ENCODE measurements at places on chromosomes 13 and 19. TPM values are rescaled to one million over a fixed set of nuclear protein-coding genes. Genes with fewer than 3 reads are reported as not detected.

The THSD1 gene
- total RNA-seq = 16.0 TPM

- no peak for DNase-seq
These were observed 93.9 kb downstream of the COL4A2 start for GRCh38 chr13:110400786-110401533.

The ZNF585A gene
- total RNA-seq = 15.1 TPM

The LMTK3 gene
- 0.71 TPM for total RNA-seq

- DNase-seq = no peak
These were observed 54.2 kb downstream of the SERTM1 start for GRCh38 chr13:36728006-36728405.

The SLC8A2 gene
- total RNA-seq = 0.72 TPM

DNA sequence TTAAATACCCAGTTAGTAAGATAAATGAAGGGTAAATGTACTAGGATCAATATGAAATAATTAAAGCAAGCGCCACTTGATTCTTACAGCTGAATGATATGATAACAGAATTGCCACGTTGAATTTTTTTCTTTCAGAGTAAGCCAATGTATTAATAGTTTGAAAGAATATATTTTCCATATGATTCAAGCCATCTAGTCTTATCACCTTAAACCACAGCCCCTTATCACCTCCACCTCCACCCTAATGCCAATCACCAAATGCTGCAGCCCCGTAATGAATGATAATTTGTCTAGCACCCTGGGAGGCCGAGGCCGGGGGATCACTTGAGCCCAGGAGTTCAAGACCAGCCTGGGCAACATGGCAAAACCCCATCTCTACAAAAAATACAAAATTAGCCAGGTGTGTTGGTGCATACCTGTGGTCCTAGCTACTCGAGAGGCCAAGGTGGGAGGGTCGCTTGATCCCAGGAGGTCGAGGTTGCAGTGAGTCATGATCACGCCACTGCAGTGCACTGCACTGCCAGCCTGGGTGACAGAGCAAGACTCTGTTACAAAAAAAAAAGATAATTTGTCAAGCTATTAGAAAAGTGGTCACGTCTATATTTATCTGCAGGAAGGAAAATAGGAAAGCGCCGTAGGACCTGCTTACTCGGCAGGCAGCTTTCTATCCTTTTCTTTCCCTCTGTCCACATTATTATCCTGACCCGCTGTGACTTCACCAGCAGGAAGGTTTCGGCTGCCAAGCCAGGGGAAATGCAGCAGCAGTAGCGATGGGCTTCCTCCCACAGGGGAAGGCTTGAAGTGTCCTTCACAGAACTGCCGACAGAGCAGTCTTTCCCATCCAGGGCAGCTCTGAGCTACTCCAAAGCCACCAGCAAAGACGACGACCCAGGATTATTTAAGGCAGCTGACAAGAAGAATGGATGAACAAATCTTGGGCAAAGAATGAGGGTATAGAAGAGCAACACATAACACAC, 19.7 kb upstream of the CLN5 start:
- no peak for DNase-seq

- DNase-seq = peak; percentile 92
These were observed 6.5 kb downstream of the RAB11B start for GRCh38 chr19:8396563-8397203.

The OSCAR gene
- total RNA-seq = 6.0 TPM

GRCh38 chr13:62847520-62847919, 1431.9 kb upstream of the PCDH20 start:
- DNase-seq = no peak

- peak; percentile 79 for DNase-seq
These were observed 57.8 kb downstream of the IER2 start for GRCh38 chr19:13207846-13208671.

The TEX101 gene
- total RNA-seq = not detected

The SPRY2 gene
- total RNA-seq = 48.9 TPM

GRCh38 chr13:62635161-62635560, 1219.5 kb upstream of the PCDH20 start:
- DNase-seq = no peak

DNA sequence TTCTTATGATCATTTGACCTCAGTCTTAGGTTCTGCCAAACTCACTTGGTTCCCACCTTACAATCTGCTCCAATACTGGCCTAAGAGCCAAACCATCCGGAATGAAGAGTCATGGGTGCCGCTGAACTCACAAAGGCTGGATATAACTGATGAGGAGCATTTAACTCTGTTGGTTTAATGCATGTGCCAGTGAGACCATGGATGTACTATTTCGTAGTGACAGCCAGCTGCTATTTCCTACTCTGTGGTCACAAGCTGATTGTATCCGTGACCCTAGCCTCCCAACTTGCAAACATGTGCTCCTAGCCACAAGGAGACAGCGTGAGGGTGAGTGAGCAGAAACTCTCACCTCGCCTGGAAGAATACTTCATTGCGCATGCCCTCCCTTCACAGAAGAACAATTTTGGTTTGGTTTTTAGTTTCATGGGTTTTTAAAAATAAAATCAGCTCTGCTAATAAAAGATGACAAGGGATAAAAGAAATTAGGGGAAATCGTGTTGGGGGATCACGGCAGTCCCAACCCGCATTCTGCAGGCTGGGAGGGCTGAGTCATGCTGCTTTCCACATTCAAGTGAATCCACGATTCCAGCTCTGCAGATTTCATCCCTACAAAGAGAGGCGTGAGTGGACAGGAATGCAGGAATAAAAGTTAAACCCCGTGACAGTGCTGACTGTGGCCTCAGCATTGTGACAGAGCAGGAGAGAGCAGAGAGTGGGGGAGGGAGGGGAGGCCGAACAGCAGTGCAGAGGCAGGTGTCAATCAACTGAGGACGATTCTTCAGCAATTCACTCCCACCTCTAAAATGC, 66.8 kb upstream of the RAP2A start:
- no peak for DNase-seq

The CEACAM3 gene
- total RNA-seq = 0.39 TPM

DNA sequence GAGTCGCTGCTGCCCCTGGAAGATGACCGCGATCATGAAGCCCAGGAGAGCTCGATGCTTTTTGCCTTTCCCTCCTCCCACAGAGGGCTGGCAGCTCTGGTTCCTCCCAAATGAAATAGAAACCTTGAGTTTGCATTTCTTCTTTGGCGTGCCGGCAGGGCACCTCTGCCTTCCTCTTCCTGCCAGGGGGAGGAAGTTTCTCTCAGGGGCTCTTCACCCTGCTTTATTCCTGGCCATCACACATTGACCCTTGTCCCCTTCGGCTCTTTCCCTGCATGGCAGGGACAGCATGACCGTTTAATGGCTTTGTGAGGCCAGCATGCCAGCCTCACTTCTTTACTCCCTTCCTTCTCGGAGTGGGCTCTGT, 47.9 kb downstream of the ACTN4 start:
- DNase-seq = no peak

DNA sequence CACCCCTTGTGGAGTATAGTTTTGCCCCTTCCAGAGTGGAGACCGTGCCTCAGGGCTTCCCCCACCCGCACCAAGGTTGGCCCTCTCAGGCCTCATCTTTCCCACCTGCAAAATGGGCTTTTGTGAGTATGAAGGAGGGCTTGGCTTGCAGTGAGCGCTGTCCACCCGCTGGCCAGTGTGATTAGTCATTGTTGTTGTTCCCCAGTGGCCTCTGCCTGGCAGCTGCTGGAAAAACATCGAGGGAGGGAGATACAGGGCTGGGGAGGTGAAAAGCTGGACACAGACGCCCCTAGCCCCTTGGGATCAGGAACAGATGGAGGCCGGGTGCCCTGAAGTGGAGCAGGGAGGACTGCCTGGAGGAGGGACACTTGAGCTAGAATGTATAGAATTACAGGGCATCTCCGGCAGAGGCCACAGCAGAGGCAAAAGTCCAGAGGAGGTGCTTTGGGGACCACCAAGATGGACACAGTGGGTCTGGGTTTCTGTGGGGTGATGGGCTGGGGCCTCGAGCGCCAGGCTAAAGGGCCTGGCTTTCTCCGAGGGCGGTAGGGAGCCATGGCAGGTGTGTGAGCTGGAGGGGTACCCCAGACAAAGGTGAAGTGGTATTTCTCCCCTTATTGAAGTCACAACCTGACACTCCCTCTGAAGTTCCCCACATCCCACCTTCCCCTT, 3.9 kb upstream of the IL12RB1 start:
- no peak for DNase-seq

The TTYH1 gene
- total RNA-seq = 0.94 TPM

GRCh38 chr19:53945441-53945840, 17.3 kb upstream of the CACNG8 start:
- DNase-seq = no peak

GRCh38 chr13:48909056-48909389, 66.7 kb upstream of the FNDC3A start:
- no peak for DNase-seq
